ENCODE measurements at places on chromosomes 7 and 10. TPM values are rescaled to one million over a fixed set of nuclear protein-coding genes. Genes with fewer than 3 reads are reported as not detected.

DNA sequence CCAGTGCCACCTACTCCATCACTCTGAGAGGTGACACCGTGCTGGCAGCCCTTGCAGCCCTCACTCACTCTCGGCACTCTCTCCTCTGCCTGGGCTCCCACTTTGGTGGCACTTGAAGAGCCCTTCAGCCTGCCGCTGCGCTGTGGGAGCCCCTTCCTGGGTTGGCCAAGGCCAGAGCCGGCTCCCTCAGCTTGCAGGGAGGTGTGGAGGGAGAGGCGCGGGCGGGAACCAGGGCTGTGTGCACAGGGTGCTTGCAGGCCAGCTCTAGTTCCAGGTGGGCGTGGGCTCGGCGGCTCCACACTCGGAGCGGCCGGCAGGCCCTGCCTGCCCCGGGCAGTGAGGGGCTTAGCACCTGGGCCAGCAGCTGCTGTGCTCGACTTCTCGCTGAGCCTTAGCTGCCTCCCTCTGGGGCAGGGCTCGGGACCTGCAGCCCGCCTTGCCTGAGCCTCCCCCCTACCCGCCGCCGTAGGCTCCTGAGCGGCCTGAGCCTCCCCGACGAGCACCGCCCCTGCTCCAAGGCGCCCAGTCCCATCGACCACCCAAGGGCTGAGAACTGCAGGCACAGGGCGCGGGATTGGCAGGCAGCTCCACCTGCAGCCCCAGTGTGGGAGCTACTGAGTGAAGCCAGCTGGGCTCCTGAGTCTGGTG is 48.7 kb upstream of the SLC35G1 start:
- no peaks in the 10 kb centered on the region for H3K4me1 ChIP-seq
- H3K36me3 ChIP-seq = no peaks in the 10 kb centered on the region
- no peaks in the 10 kb centered on the region for H3K27me3 ChIP-seq
- H3K27ac ChIP-seq = no peak overlapping the region
- H3K4me3 ChIP-seq = no peak overlapping the region

DNA sequence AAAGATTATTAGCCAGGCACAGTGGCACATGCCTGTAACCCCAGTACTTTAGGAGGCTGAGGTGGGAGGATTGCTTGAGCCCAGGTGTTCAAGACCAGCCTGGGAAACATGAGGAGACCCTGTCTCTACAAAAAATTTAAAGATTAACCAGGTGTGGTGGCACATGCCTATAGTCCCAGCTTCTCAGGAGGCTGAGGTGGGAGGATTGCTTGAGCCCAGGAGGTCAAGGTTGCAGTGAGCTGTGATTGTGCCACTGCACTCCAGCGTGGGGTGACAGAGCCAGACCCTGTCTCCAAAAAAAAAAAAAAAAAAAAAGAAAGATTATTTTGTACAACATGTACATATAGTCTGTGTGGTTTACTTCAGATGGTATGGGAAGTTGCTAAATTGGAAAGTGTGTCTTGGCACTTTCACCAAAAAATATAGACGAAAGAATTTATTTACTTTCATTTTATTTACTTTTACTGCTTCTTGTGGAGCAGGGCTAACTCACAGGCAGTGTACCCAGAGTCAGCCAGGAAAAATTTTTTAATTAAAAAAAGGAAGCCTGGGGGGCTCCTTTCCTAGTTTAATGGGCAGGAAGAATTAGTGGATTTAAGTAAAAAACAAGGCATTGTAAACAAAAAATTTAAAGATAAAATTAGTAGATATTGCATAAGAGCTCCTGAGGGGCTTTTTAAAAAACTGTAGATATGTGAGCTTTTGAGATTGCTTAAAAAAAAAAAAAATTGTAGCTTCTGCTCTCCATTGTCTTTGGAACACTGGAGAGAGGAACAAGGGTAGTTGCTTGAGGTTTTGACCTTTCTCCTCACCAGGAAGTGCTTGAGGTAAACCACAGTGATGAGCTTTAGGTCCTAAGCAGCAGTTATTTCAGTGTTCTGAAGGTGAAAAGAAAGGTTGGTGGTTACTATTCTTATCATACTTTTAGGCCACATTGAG is 44.6 kb upstream of the VDAC2 start:
- H3K36me3 ChIP-seq = peaks cover 71% of the 10 kb centered on the region
- H3K4me1 ChIP-seq = peaks cover 56% of the 10 kb centered on the region
- no peak for DNase-seq
- H3K27ac ChIP-seq = peak overlapping the region; percentile 56
- H3K27me3 ChIP-seq = no peaks in the 10 kb centered on the region

- no peak for DNase-seq
- H3K36me3 ChIP-seq = no peaks in the 10 kb centered on the region
- H3K4me3 ChIP-seq = no peak overlapping the region
- H3K27me3 ChIP-seq = no peaks in the 10 kb centered on the region
- no peak overlapping the region for H3K27ac ChIP-seq
Observed at GRCh38 chr10:96276426-96276825, 5.1 kb upstream of the BLNK start.

- no peak overlapping the region for H3K27ac ChIP-seq
- H3K4me3 ChIP-seq = no peak overlapping the region
- H3K36me3 ChIP-seq = no peaks in the 10 kb centered on the region
Observed at GRCh38 chr7:32259931-32260596, 189.9 kb upstream of the PDE1C start.

DNA sequence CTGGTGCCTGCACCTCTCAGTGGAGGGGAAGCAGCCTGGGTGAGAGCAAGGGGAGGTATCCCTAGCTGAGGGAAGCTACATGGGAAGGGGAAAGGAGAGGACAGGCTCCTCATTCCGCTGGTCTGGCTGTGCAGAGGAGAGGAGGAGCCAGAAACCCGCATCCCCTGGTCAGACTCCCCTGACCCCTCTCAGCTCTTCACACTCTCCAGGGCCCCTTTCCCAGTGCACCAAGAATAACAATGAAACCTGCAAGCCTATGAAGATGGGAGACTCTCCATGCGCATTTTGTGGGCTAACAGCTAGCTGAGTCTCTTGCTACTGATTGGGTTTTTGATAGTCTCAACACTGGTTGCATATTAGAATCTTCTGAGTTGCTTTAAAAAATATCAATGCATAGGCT is 319.9 kb upstream of the COBL start:
- no peaks in the 10 kb centered on the region for H3K27me3 ChIP-seq
- no peak overlapping the region for H3K4me3 ChIP-seq
- no peaks in the 10 kb centered on the region for H3K4me1 ChIP-seq
- no peaks in the 10 kb centered on the region for H3K36me3 ChIP-seq

DNA sequence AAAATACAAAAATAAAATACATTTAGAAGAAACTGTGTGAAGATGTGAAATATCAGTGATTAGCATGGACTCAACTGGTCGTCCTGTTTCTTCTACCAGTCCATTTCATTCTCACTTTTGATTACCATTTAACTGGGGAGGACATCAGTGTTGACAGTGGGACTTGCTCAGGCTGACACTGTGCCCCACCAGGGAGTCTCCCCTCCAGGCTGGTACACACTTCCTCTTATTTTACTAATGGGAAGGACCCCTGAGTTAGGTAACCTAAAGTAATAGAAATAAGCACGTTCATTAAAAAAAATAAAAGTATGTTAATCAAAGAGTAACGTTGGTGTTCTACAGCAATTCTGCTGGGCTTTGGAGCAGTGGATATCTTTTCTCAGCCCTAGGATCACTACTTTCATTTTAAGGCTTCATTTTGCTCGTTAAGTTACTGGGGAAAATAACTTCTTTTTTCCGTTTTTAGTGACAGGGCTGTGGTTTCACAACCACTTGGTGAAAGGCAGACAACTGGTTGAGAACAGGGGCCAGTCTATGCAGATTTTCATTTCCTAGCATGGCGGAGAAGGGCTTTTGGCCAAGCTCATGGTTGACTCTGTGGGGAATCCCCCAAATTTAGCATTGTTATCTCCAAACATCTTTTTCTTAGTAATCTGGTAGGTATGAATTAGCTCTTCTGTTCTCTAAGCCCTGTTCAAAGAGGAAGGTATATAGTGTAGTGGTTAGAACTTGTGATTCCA is 2.1 kb downstream of the SNX10 start:
- no peaks in the 10 kb centered on the region for H3K36me3 ChIP-seq
- H3K4me1 ChIP-seq = peaks cover 58% of the 10 kb centered on the region
- DNase-seq = no peak
- H3K27me3 ChIP-seq = no peaks in the 10 kb centered on the region

The TRPV6 gene
- not detected for total RNA-seq

The KCP gene
- 0.70 TPM for total RNA-seq

Measured in spleen (tissue), 13 donors.